ENCODE measurements at places on chromosomes 7 and 10. TPM values are rescaled to one million over a fixed set of nuclear protein-coding genes. Genes with fewer than 3 reads are reported as not detected.

The RAMP3 gene
- 9.9 TPM for total RNA-seq

The EPHB6 gene
- total RNA-seq: 3.1 TPM

The MRC1 gene
- total RNA-seq: 14.1 TPM

The ASB10 gene
- 9.7 TPM for total RNA-seq

The TMEM236 gene
- 1.0 TPM for total RNA-seq

The CFTR gene
- total RNA-seq: not detected

The MYO3A gene
- total RNA-seq: not detected

The SPDYE9 gene
- total RNA-seq: not detected

The PODXL gene
- 20.4 TPM for total RNA-seq

The ITIH5 gene
- 2.9 TPM for total RNA-seq

- no peak for DNase-seq
Measured at GRCh38 chr10:129601737-129602136, 134.7 kb downstream of the MGMT start.

GRCh38 chr10:17805921-17806577 is 3.1 kb upstream of the MRC1 start:
- no peak for DNase-seq

DNA sequence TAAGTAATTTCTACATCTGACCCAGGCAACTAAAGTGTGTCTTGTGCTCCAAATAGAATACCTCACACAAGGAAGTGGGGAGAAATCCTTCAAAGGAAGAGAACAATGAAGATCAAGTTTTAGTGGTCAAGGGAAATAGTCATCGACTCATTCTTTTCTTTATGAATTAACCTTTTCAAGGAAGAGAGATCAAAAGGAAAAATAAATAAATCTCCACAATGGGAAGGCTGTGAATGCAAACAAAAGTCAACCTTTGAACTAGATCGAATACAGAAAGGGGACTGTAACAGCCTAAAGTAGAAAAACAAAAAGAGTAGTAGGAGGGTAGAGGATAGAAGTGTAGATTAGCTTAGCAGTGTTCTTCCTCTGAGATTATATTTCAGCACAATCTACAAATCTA is 274.6 kb upstream of the COBL start:
- DNase-seq: no peak

DNA sequence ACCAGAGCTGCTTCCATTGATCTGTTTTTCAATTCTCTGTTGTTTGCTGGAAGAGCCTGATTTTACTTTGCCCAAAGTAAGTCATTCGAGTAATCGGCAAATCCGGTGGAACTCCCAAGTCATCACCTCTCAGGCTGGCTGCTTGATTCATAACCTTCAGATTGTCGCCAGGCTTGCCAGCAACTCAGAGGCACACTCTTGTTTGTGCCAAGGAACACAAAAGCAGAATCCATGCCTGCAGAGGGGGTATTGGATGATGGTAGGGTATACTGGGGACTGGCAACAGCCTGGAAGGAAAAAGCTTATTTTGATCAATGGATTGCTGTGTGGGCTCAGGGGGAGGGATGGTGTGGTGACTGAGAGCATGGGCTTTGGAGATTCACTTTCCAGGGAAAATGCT is 542.4 kb downstream of the SORCS3 start:
- no peak for DNase-seq

GRCh38 chr7:43217055-43217454 is 104.6 kb downstream of the HECW1 start:
- no peak for DNase-seq

- no peak for DNase-seq
Measured at GRCh38 chr7:134315679-134316538, 821 bp downstream of the SLC35B4 start.

- no peak for DNase-seq
Measured at GRCh38 chr10:92575961-92576360, 2.1 kb upstream of the IDE start.

GRCh38 chr10:13891128-13892000 is 304.6 kb downstream of the PRPF18 start:
- no peak for DNase-seq

- DNase-seq: peak; percentile 31
Measured at GRCh38 chr7:85041605-85042216, 145.1 kb downstream of the SEMA3D start.

- no peak for DNase-seq
Measured at GRCh38 chr7:112097524-112097923, 108.7 kb downstream of the DOCK4 start.

- DNase-seq: no peak
Measured at GRCh38 chr7:70834424-70834823, 297.5 kb upstream of the GALNT17 start.

GRCh38 chr10:48944171-48944570 is 4.5 kb upstream of the LRRC18 start:
- DNase-seq: no peak

DNA sequence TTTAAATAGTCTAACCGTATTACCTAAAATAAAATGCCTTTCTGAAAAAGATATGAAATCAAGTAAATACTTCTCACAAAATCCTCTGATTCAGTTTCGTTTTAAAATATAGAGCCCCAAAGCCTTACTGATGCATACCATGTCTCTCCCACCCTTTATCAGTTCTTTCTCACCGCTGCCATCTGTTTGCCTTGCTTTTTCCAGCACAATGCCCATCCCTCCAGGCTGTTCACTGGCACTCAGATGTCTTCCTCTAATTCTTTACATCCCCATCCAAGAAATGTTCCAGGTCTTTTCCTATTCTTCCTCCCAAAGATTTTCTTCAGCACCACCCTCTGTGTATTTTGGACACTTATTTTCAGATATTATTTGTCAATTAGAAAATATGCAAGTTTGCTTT is 116.5 kb upstream of the LRRN3 start:
- no peak for DNase-seq

Measured in psoas muscle (tissue), 8 donors.